ENCODE measurements at places on chromosomes 4 and X. TPM values are rescaled to one million over a fixed set of nuclear protein-coding genes. Genes with fewer than 3 reads are reported as not detected.

Gene AKAP14
- total RNA-seq: not detected

Gene LAMTOR3
- total RNA-seq: 32.0 TPM

Gene GPR119
- not detected for total RNA-seq

Gene MAGEB17
- total RNA-seq: not detected

Gene ADH1A
- not detected for total RNA-seq

Gene SMPX
- not detected for total RNA-seq

DNA sequence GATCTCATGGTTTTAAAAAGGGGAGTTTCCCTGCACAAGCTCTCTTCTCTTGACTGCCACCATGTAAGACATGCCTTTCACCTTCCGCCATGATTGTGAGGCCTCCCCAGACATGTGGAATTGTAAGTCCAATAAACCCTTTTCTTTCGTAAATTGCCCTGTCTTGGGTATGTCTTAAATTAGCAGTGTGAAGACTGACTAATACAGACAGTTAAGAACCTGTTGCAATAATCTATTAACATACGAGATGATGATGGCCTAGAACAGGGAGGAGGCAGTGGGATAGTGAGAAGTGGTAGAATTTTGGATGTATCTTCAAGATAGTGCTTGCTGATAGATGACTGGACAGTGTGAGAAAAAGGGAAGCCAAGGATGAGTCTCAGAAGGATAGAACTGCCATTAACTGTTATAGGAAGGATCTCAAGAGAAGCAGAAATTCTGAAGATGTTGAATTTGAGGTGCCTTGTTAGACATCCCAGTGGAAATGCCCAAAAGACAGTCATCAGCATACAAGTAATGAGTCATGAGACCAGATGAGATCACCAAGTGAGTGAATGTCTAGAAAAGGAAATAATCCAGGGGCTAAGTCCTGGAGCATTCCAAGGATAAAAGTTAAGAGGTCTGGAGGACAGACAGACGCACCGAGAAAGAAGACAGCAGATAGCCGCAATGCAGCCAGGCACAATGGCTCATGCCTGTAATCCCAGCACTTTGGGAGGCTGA is 38.8 kb upstream of the UGDH start:
- no peak overlapping the region for H3K27ac ChIP-seq
- H3K36me3 ChIP-seq: no peaks in the 10 kb centered on the region
- DNase-seq: no peak
- no peaks in the 10 kb centered on the region for H3K4me1 ChIP-seq

DNA sequence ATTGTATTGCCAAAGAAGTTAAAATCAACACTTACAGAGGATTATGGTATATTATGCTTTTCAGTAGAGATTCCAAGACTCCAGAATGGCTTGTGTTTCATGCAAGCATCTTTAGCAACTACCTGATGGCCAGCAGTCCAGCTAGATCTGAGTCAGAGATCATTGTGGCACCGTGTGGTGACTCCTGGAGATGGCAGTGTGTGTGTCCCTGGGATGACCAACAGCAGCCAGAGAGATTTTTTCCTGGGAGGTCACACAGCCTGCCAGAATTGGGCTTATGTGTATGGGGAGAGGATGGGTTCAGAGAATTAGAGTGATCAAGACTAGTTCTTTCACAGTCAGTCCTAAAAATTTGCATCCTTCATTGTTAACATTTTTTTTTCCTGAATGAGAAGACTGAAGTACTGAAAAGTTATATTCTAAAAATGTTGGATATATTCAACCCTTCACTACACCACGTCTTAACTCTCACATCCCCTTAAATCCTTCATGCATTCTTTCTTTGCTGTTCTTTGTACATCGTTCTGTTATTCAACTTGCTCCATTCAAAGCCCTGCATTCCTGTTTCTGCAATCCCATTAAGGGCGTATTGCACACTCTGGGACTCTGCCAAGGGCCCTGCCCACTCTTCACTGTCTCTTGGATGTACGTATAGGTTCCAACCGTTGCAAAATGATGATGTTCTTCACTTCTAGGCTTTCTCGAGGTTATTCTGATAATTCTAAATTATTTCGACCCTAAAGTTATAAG is 12.4 kb downstream of the TENM3 start:
- no peaks in the 10 kb centered on the region for H3K4me1 ChIP-seq
- H3K36me3 ChIP-seq: no peaks in the 10 kb centered on the region
- no peak overlapping the region for H3K27ac ChIP-seq
- H3K27me3 ChIP-seq: no peaks in the 10 kb centered on the region
- no peak overlapping the region for H3K4me3 ChIP-seq
- no peak for DNase-seq

DNA sequence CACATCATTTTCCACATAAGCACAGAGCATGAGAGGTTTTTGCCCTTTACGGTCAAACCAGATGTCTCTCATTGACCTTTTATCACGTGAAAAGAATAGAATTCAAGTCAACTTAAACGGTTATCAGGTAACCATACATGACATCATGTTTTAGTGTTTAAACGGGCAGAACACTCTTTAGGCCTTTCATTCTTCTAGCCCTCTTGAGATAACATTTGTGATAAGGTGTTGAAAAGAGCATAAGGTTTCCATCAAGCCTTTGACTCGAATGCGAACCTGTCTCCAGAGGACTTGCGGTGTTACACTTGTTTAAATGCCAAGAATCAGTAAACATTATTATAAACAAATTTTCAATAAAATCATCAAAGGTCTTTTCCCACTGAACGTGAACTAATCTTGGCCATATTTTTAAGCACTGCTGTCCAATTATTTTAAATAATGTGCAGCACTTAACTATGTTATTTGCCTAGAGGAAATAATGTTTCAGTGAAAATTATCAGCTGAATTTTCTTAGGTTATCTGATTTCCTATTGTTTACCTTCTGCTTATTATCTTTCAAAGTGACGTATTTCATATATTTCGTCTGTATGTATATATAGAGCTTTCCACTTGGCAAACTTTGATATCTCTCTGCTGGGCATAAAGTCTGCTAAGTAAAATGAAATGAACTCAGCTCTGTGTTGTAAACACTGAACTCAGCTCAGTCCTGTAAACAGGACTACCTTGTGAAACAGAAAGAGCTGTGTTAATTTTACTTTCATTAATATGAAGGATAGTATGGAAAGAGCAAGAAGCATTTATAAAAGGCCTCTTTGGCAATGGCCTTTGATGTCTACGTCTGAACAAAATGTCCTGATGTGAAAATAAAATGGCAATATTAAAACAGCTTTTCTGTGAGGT is 33.3 kb downstream of the TENM3 start:
- no peaks in the 10 kb centered on the region for H3K36me3 ChIP-seq
- H3K4me1 ChIP-seq: no peaks in the 10 kb centered on the region

DNA sequence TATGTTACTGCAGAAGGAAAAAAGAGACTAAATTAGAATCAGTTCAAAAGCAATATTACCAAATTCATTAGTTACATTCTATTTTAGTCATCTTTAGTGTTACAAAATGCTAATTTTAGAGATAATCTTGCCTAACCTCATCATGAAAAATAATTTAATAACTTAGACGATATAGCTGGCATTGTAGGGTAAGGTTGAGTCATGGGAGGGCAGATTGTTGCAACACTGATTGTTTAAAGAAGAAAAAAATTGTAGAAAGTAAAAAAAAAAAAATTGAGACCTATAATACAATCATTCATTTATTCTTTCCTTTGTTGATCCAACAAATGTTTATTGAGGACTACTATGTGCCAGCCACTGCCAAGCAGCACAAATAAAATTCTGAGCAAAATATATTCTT is 330.9 kb downstream of the GBA3 start:
- no peaks in the 10 kb centered on the region for H3K36me3 ChIP-seq
- H3K4me1 ChIP-seq: no peaks in the 10 kb centered on the region
- H3K27ac ChIP-seq: no peak overlapping the region
- H3K27me3 ChIP-seq: no peaks in the 10 kb centered on the region
- H3K4me3 ChIP-seq: no peak overlapping the region

DNA sequence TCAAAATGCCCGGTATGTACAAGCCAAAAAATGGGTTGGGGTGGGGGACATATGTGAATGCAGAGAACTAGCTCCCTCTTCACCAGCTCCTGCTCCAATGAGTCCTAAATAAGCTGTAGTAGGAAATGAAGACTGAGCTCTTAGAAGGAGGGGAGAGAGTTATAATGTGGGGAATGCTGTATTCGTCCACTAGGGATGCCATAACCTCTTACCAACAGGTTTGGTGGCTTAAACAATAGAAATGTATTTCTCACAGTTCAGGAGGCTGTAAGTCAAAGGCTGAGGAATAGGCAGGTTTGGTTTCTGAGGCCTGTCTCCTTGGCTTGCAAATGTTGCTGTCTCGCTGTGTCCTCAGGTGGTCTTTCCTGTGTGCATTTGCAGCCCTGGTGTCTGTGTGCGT is 4.4 kb upstream of the INPP4B start:
- no peaks in the 10 kb centered on the region for H3K36me3 ChIP-seq
- peaks cover 19% of the 10 kb centered on the region for H3K4me1 ChIP-seq
- peaks cover 7% of the 10 kb centered on the region for H3K27me3 ChIP-seq

DNA sequence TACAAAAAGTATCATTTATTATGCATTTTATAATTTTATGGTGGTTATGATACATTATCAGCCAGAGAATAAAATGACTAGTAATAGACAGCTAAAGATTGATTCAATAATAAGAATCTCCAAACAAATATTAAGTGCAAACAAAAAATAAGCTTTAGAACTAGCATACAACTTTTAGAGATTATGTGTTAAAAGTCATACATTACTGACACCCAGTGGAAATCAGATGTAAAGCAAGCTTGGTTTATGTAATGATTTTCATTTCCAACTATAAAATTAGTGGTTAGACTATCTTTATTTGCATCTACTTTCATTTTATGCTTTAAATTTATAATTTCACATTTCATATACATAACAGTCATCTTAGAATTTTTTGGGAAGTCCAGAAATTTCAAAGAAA is 57.7 kb downstream of the IL13RA2 start:
- no peaks in the 10 kb centered on the region for H3K4me1 ChIP-seq
- no peak overlapping the region for H3K4me3 ChIP-seq
- no peak overlapping the region for H3K27ac ChIP-seq

GRCh38 chr4:4759883-4760282 is 99.6 kb upstream of the MSX1 start:
- no peak overlapping the region for H3K27ac ChIP-seq
- no peaks in the 10 kb centered on the region for H3K27me3 ChIP-seq
- H3K4me3 ChIP-seq: no peak overlapping the region
- DNase-seq: no peak
- peaks cover 15% of the 10 kb centered on the region for H3K4me1 ChIP-seq

DNA sequence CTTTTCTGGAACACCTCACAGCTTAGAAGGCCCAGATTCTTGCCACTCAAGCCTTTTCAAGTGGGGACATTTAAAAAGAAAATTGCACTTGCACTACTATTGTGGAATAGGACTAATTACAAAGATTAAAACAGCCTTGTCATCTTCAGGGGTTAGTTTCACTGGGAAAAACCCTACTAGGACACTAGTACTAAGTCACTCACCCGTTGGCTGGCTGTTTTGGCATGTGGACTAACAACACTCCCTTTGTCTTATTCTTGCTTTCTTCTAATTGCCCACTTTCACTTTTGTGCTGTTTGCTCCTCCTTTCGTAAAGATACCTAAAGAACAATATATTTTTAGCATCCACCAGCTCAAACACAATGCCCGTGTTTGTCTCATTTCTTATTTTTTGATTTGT is 200.9 kb upstream of the MID1 start:
- no peak for DNase-seq
- no peak overlapping the region for H3K4me3 ChIP-seq
- H3K27ac ChIP-seq: no peak overlapping the region
- H3K27me3 ChIP-seq: no peaks in the 10 kb centered on the region
- no peaks in the 10 kb centered on the region for H3K4me1 ChIP-seq

- H3K36me3 ChIP-seq: peaks cover 3% of the 10 kb centered on the region
- DNase-seq: no peak
- no peaks in the 10 kb centered on the region for H3K27me3 ChIP-seq
- H3K4me1 ChIP-seq: no peaks in the 10 kb centered on the region
Measured at GRCh38 chr4:67785528-67785927, 31.3 kb upstream of the GNRHR start.

GRCh38 chr4:145760961-145761929 is 81.3 kb downstream of the C4orf51 start:
- no peak overlapping the region for H3K27ac ChIP-seq
- H3K4me3 ChIP-seq: no peak overlapping the region
- H3K36me3 ChIP-seq: peaks cover 42% of the 10 kb centered on the region
- no peaks in the 10 kb centered on the region for H3K4me1 ChIP-seq

DNA sequence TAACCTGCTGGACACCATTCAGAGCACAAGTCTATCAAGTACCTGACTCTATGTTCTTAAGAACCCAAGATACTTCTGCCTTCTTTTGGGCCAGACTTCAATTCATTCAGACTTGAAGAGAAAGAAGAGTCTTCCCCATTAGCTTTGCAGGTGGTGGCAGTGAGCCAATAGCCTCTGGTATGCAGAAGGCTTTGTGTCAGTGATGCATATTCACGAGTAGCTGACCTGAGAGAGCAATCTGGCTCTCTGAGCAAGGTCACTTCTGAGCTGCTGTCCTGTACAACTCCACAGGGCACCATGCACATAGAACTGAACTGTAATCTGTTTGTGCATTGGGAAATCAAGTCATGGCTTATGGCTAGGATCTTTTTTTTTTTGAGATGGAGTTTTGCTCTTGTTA is 39.9 kb upstream of the SPINK2 start:
- no peak overlapping the region for H3K4me3 ChIP-seq
- H3K27me3 ChIP-seq: no peaks in the 10 kb centered on the region
- no peaks in the 10 kb centered on the region for H3K36me3 ChIP-seq
- DNase-seq: no peak
- H3K4me1 ChIP-seq: no peaks in the 10 kb centered on the region

GRCh38 chrX:31440546-31440945 is 368.7 kb upstream of the FTHL17 start:
- H3K4me3 ChIP-seq: no peak overlapping the region
- DNase-seq: no peak
- H3K27ac ChIP-seq: no peak overlapping the region

- no peaks in the 10 kb centered on the region for H3K36me3 ChIP-seq
- H3K27me3 ChIP-seq: no peaks in the 10 kb centered on the region
- H3K4me3 ChIP-seq: no peak overlapping the region
- no peak overlapping the region for H3K27ac ChIP-seq
- no peaks in the 10 kb centered on the region for H3K4me1 ChIP-seq
- DNase-seq: no peak
Measured at GRCh38 chr4:99159699-99160098, 15.6 kb upstream of the ADH4 start.

All from CD4-positive, alpha-beta T cell (primary cell).